B cell (primary cell): ENCODE measurements at places on chromosomes 6 and 20.

DNA sequence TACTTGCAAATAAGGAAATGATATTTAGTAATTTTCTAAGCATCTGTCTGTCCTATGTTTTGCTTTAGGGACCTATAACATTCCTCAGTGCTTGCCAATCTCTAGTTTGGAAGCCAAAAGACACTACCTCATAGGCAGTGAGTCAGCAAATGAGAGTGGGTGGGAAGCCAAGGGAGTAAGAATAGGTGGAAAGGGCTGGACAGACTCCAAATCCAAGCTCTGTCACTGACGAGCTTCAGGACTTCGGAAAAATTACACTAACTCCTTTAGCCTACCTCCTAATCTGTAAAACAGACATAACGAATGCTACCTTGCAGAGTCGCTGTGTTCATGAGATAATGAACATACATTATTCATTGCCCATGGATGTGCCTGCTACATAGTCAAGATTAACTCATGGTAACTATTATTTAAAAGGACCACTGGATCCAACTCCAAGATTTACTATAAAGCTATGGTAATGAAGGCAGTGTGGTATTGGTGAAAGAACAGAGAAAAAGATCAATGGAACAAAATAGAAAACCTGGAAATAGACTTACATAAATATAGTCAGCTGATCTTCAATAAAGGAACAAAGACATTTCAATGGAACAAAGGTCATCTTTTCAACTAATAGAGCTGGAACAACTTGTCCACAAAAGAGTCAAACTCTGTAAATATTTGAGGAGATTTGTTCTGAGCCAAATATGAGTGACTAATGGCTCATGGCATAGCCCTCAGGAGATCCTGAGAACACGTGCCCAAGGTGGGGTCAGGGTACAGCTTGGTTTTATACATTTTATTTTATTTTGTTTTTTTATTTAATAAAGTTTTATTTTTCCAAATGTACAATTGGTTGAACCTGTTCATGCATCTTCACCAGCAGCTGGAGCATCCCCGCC lies 64.1 kb downstream of the FAM50B start:
- no peak for DNase-seq

- peak; percentile 13 for DNase-seq
Measured at GRCh38 chr6:135440087-135440792, 57.3 kb downstream of the AHI1 start.

GRCh38 chr20:48849299-48849698 lies 21.5 kb upstream of the PREX1 start:
- DNase-seq = no peak

- peak; percentile 53 for DNase-seq
Measured at GRCh38 chr6:30006170-30007131, 54.6 kb upstream of the POLR1H start.

DNA sequence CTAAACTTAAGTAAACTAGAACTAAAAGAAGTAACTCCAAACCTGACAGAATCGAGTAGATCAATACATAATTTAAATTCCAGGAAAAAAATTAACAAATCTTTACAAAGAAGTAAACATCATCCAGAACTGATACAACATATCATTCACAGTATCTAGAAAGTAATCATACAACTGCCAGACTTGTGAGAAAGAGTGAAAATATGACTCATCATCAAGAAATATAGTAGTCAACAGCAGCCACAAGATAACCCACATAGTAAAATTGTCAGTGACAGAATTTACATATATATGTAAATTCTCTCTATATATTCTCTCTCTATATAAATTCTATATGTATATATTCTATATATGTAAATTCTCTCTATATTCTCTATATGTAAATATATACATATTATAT lies 242.8 kb upstream of the RGS17 start:
- no peak for DNase-seq

GRCh38 chr6:127966616-127967015 lies 65.8 kb upstream of the THEMIS start:
- no peak for DNase-seq

GRCh38 chr6:151388997-151389617 lies 2.3 kb downstream of the ZBTB2 start:
- DNase-seq = no peak

- no peak for DNase-seq
Measured at GRCh38 chr6:167588920-167589614, 237.6 kb upstream of the AFDN start.

GRCh38 chr6:153015094-153015640 lies 12.7 kb upstream of the MTRF1L start:
- DNase-seq = no peak

GRCh38 chr20:32040142-32040953 lies 11.7 kb upstream of the HCK start:
- peak; percentile 89 for DNase-seq

DNA sequence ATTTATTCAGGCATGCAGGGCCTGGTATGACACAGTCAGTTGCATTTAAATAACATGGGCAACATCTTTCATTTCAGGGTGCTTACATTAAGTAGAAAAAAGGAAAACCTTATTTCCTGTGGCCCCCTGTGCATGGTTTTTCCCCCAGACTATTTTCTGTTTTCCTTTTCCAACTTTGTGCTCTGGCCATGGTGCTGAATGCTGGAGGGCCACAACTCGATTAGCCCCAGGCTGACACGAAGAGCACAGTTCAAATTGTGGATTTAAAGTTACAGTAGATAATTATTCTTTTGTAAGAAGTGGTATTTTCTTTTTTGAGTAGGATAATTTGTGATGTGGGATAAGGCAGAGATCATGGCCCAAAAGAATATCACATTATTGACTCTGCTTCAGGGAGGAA lies 332.0 kb downstream of the HAO1 start:
- DNase-seq = no peak

GRCh38 chr20:45350217-45350616 lies 2.0 kb upstream of the SDC4 start:
- DNase-seq = no peak

DNA sequence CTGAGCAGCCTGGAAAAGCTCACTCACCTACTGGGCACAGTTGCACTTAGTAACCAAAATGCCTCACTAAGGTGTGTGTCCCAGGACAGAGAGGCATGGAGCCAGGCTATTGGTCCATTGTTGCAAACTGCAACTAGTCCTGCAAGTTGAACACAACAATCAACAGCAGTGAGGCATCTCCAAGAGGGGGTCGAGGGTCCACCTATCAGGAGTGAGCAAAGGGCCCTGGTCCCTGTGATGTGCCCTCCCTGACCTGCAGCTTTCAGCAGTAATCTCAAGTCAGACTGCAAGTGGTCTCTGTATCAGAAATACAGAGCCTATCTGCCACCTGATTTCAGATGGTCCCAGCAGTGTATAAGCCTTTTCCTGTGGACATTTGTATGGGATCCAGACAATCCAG lies 50.2 kb upstream of the TGM3 start:
- no peak for DNase-seq

- DNase-seq = no peak
Measured at GRCh38 chr6:25612666-25613065, 39.3 kb upstream of the SCGN start.

- DNase-seq = peak; percentile 20
Measured at GRCh38 chr6:12483712-12484111, 193.6 kb downstream of the EDN1 start.

GRCh38 chr6:10418361-10418861 lies 3.5 kb upstream of the TFAP2A start:
- no peak for DNase-seq

DNA sequence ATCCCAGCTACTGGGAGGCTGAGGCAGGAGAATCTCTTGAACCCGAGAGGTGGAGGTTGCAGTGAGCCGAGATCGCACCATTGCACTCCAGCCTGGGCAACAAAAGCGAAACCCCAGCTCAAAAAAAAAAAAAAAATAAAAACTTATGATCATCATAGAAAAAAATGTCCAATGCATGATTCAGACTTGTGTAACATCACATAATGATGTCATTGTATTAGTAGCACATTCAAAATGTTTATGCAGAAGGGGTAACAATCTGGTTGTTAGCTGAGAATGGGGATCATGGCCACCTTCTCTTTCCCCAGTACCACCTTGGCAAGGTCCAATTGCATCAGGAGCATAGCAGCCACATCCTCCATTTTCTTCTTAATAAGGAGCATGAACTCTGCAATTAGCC lies 137.6 kb upstream of the MARCKS start:
- no peak for DNase-seq

DNA sequence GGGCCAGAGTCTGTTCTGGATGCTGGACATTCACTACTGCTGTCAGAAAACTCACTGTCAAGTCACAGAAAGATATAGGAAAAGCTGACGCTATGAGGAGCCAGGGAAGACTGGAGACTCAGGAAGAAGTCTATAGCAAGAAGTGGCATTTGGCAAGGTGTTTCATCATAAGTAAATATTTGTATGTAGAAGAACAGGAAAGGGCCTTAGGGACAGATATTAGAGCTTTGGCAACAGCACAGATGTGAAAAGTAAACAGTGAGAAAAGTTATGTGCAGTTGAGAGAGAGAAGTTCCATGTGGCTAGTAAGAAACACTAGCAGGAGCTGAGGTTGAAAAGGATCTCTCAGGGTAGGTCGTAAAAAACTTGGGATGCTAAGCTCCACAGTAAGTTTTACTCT lies 868.9 kb downstream of the PHF3 start:
- no peak for DNase-seq

- no peak for DNase-seq
Measured at GRCh38 chr6:4125933-4126864, 9.2 kb downstream of the ECI2 start.

DNA sequence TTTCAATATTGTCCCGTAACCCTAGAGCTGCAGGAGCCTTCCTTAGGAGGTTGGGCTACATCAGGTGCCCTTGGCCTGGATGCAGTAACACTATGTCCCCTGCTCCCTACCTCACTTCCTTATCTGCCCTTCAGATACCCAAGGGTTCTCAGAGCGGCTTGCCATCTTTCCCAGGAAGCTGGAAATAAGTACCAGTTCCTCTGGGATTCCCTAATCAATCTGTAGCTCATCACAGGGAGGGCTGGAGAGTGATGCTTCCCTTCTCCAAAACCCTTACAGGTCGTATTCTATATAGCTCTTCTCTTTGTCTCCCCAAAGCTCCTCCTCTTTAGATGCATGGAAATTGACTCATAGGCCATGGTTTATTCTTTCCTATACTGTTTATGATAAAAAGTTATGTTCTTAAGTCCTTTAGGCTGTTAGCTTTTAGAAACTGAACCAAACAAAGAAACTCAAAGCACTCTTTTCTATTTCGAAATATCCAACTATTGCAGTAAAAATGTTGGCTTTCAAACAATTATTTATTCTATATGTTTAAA lies 4.2 kb downstream of the MYCT1 start:
- no peak for DNase-seq

DNA sequence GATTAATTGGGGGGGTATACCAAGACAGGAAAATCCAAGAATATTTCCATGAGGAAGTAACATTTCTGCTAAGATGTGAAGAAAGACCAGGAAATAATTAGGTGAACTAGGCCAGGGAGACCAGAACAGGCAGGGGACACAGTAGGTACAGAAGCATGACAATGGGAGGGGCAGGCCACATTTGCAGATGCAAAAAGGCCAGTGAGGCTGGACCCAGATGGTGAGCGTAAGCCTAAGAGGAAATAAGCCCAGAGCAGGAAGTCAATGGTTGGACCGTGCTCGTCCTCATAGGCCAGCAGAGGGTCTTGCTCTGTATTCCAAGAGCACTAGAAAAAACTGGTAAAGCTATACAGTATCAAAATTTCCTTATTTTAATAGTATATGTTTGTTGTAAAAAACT lies 9.4 kb downstream of the CEP162 start:
- DNase-seq = no peak

- peak; percentile 73 for DNase-seq
Measured at GRCh38 chr6:15287670-15288375, 42.0 kb downstream of the JARID2 start.

DNA sequence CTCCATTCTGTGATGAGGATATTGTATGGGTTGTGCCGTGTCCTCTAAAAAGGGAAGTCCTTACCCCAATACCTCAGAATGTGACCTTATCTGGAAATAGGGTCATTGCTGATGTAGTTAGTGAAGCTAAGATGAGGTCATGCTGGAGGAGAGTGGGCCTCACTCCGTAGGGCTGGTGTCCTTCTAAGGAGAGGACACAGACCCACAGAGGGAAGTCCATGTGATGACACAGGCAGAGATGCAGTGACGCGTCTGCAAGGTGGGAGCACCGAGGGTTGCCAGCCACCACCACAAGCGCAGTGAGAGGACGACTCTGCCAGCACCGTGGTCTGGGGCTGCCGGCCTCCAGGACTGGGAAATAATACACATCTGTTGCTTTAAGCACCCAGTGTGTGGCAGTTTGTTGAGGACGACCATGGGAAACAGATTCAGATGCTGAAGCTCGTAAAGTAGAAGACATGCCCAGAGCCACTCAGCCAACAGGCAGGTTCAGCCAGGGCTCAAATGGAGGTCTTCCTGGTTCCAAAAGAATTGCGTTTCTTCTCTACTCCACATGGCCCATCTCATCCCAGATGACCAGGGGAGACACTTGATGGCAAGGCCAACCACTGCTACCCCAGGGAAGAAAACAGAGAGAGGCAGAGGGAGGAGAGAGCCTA lies 59.2 kb upstream of the DUSP22 start:
- DNase-seq = no peak

- no peak for DNase-seq
Measured at GRCh38 chr20:50044353-50044960, 61.7 kb downstream of the SNAI1 start.
